ENCODE measurements at places on chromosomes 6 and 20. TPM values are rescaled to one million over a fixed set of nuclear protein-coding genes. Genes with fewer than 3 reads are reported as not detected.

Gene RAD21L1
- total RNA-seq = not detected

Gene FAM209B
- total RNA-seq = 0.55 TPM

Gene FRS3
- total RNA-seq = 7.1 TPM

Gene LPA
- total RNA-seq = 0.43 TPM

Gene MICAL1
- 58.7 TPM for total RNA-seq

Gene PDSS2
- 14.9 TPM for total RNA-seq

DNA sequence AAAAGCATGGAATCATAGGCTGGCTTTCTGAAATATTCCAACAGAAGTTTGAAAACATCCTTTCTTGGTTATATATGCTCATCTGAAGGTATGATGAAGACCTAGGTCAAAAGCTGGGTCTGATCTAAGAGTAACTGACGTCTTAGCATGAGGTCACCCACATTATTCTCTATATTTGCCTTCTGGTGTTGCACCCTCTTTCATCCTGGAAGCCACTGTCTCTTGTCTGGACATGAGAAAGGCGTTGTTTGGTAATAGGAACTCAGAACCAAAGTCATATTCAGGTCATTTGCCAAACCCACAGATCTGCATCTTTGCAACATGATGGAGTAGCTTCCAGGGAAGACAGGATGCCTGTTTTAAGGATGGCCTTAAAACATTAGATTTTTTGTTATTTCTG is 17.6 kb downstream of the GABRR1 start:
- no peak for DNase-seq

GRCh38 chr6:89817481-89817880 is 2.1 kb downstream of the MDN1 start:
- no peak for DNase-seq

GRCh38 chr20:62366370-62367135 is 559 bp downstream of the LAMA5 start:
- no peak for DNase-seq

DNA sequence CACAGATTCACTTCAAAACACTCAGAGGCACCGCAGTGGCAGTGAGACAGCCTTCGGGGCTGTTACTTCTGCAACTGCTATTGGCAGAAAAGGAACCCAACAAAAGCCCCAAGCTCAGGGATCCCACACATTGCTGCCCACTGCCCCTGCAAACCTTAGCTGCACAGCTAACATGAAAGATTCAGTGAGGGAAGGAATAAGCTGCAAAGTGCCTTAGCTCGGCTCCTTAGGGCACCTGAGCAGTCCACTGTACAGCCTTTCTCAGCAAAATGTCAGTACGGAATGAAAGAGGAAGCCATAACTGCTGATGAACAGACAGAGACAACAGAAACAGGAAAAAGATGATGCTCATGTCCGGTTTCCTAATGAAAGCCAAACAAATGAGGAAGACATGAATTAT is 179.7 kb upstream of the SHLD1 start:
- DNase-seq = no peak

DNA sequence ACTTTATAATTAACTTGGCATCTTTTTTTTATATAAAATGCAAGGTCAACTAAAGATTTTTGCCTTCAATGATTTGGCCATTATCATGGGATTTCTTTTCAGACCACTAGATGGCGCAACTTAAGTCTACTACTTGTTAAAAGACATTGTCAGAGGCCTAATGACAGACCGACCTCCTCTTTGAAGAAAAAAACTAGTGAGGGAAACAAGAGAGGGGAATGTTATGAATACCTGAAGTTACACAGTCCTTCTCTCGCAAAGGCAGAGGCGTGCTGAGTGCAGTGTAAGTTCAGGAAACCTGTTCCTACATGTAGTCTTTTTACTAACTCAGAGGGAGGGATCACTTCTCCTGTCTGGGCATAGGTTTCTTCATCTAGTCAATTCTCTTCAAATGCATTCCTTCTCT is 9.3 kb downstream of the TRAPPC3L start:
- DNase-seq = peak; percentile 30

DNA sequence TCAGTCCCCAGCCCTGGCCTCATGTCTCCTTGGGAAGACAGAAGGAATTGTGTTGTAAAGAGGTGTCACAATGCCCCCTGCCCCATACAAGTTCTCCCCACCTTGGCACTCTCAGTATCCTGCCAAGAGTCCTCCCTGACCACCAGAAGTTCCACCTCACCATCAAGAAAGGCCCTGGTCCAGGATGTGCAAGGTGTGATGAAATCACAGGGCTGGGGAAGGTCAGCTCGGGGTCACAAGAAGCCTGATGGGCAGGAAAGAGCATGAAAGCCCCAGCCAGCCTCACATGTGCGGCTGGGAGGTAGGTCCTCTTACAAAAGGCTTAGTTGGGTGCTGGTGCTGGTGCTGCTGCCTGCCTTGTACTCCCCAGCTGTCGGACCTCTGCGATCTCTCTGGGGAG is 12.9 kb upstream of the C6orf132 start:
- no peak for DNase-seq

GRCh38 chr6:90336388-90336947 is 39.8 kb upstream of the BACH2 start:
- no peak for DNase-seq

- no peak for DNase-seq
Observed at GRCh38 chr6:88858455-88858854, 105.0 kb downstream of the RNGTT start.

GRCh38 chr6:152124429-152125074 is 317.1 kb downstream of the ESR1 start:
- no peak for DNase-seq

DNA sequence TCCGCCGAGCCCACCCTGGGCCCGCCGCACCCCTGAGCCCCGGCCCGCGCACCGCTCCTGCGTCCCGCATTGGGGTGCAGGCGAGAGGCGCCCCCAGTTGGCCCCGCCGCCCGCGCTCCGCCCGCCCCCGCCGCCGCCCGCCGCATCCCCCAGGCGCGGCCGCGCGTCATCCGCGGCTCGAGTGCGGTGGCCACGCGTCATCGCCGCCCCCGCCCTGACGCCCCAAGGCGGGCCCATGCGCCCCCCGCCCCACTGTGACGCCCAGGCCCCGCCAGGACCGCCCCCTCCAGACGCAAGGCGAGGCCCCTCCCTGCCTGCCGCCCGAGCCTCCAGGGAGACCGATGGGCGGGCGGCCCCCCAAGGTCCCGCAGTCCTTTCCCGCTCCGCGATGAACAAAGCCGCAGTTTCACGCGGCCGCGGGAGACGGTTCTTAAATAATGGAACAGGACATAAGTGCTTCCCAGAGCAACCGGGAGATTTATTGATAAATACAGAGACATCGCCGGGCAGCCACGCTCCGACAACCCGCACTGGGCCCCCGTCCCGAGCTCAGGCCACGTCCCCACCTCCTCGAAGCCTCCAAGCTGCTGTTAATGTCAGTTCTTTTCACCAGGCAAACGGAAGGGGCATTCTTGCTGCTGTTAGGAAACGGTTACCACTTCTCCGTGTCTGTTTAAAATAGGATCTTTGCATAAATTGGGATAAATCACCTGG is at the start of gene ANKRD60:
Gene ANKRD60 (minus strand): TSS at position 170 of the 714 bp plus-strand sequence. CDS start 0 bp downstream, at position 170.
- no peak for DNase-seq

GRCh38 chr6:42813906-42814444 is 32.1 kb downstream of the BICRAL start:
- DNase-seq = no peak

DNA sequence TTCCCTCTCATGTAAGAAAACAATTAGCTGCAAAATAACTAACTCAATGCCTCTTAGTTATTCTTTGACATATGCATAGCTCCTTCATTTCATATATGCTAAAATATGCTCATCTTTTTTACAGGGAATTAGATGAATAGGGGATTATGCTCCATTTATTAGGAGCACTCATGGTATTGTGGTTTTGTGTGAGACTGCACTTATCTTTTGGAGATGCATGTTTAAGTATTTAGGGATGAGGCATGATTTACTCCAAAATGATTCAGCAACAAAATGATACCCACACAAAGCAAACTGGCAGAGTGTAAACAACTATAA is 8.8 kb downstream of the BNIP5 start:
- DNase-seq = no peak

GRCh38 chr6:107646176-107646575 is 156.3 kb downstream of the SOBP start:
- no peak for DNase-seq

DNA sequence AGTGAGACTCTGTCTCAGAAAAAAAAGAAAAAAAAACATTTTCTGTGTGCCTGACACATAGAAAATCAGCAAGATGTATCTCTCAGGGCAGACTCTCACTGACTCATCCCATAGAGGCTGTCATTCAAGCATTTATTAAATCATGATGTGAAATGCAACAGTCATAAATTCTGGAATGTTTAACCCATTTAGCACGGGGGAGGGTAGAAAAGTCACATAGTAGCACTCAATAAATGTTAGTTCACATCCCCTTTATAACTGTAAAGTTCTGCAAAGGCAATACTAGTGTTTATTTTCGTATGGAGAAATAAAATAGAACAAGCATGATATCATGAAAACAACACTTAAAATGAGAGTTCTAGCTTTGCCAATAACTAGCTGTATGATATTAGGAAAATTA is 15.5 kb upstream of the CARMIL1 start:
- DNase-seq = no peak

GRCh38 chr20:63787302-63787701 is 43.8 kb downstream of the ZBTB46 start:
- no peak for DNase-seq

DNA sequence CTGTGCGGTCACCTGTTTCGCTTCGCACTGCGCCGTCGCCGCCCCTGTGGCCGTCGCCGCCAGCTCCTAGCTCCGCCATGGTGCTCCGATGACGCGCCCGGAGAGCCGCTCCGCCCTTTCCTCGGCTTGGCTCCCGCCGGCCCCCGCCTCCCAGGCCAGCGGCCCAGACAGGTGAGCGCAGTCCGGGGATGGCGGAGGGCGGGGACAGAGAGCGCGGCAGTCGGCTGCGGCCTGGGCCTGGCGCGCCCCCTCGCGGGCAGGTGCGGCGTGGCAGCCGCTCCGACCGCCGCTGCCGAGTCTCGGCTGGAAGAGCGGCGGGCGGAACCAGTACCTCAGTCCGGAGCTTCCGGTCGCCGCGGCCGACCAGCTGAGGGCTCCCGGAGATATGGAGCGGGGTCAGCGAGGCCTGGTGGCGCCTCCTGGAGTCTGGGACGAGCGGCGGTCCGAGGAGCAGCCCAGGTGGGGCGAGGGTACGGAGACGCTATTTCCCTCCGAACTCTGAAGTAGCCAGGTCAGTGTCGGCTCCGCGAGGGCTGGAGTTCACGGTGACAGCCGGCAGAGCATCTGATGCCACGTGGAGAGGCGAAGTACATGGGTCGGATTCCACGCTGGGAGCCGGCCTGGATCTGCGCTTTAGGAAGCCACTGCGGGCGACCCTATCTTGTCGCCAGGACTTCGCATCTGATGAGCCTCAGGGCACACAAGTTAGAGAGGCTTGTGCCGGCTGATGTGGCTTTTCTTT is at the start of gene MAP7:
Gene MAP7 (minus strand): TSS at position 93 of the 742 bp plus-strand sequence. CDS start 14 bp downstream, at position 79.
- peak; percentile 23 for DNase-seq

- no peak for DNase-seq
Observed at GRCh38 chr20:43755390-43755789, 28.6 kb upstream of the GTSF1L start.

- DNase-seq = no peak
Observed at GRCh38 chr20:36279362-36279761, 26.8 kb upstream of the DLGAP4 start.

GRCh38 chr6:14023855-14024254 is 93.7 kb upstream of the CD83 start:
- no peak for DNase-seq

All from neural crest cell (in vitro differentiated cells).